ENCODE measurements at places on chromosomes 2 and 18.

GRCh38 chr2:107308835-107309234 lies 422.9 kb upstream of the ST6GAL2 start:
- DNase-seq: no peak

DNA sequence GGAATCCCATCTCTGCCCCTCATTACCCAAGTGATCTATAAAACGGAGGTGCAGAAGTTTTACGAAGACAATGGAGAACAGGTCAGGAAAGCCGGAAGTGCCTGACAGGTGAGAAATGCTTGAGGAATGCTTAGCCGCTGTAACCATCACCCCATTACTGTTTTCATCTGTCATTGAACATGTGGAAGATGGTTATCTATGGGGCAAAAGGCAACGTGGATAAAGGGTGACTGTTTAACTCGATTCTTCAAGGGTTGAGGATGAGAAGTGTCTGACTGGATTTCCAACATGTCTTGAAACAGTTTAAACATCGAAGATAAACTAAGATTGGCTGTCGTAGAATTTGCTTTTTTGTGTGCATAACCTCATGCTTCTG lies 17.3 kb downstream of the HK2 start:
- DNase-seq: no peak

DNA sequence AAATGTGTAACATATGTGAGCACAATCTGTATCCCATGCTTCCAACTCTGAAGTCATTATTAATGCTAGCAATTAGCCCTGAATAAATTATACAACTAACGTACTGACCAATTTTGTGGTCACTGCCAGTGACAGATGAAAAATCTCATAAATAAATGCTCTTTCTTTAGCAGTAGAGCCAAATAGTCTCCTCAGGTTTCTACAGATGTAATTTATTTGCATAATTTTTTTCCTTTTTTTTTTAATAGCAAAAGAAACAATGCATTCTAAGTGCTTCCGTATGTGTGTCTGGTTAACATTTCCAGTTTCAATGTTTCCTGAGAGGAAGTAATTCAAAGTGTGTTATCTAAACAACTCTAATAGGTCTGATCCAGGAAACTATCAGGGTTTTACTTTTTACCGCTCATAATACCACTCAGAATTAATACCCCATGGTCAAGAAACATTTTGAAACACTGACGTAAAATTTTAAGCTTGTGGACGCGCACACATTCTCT lies 108.4 kb downstream of the MEP1B start:
- no peak for DNase-seq

DNA sequence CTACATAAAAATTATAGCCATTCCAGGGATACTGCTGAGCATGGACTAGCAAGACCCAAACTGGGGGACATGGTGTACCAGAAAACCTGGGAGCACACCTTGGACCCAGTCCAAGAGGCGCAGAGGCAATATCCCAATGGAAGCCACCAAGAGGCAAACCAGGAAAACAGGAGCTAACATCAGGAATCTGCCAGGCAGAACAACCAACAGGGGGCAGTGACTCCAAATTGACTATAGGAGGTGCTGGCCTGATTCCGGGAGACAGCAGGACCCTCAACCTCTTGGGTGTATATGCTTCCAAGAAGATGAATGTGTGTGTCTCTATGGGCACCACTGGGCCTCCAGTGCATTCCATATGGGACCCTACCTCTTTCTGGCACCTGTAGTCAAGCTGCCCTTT lies 172.7 kb upstream of the ARL4C start:
- DNase-seq: no peak

Measured in uterus (tissue), 4 donors.